ENCODE measurements at places on chromosomes 3 and 15.

DNA sequence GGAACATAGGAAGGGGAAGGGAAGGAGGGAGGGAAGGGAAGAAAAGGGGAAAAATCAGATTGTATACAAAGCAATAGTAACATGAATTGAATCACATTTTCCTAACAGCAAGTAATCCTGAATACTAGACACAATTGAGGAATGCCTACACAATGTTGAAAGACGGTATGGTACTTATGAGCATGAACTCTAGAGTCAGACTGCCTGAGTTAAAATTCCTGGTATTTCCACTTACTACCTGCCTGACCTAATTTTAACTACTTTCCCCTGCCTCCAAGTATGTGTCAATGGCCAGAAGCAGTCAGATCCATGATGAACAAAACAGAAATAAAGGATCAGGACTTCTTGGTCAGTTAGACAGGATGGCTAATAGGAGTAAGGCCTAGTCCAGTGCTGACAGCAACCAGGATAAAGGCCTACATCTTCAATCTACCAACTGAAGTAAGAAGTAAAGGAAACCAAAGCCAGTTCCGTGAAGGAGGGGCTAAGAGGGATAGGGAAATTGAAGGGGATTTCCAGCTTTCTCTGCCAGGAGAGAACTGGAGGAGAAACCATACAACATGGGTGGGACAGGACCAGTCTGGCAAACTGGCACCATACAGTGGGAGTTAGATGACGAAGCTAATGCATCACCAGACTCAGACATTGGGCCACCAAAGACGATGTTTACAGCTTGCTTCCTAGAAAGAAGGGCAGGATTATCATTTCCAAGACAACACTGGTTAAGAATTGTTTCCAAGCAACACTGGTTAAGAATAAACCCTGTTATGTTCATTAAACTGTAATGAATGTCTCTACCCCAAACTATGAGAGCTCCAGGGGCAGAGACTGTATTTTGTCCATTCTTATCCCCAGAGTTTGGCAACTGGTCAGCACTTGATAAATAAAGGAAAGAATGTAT, 151.6 kb upstream of the UBE2E2 start:
- no peak for DNase-seq

DNA sequence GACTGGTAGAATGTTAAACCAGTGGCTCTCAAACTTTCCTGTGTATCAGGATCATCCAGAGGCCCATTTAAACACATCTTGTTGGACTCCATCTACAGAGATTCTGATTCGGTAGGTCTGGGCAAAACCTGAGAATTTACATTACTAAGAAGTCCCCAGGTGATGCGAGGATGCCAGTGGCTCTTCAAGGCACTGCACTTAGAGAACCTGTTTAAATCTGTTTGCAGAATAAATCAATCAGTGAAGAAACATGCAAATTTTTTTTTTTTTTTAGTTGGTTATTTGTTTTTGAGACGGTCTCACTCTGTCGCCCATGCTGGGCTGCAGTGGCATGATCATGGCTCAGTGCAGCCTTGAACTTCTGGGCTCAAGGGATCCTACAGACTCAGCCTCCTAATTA, 117.7 kb upstream of the WNT5A start:
- no peak for DNase-seq

DNA sequence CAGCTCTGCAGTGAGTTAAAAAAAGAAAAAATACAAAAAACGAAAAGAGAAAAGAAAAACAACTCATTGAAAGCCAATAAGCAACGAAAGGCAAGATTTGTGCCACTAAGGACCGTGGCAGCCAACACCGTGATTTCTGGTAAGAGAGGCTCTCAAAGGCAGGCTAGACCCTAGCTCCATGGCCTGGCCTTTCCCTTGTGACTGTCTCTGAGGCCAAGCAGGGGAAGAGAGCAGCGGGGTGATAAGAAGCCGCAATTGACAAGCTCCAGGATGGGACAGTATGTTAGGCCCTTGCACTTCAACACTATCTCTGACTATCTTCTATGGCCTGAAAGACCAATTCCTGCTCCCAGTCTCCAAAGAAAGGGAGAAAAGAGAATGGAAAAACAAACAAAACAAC, 12.4 kb downstream of the APOD start:
- no peak for DNase-seq

- no peak for DNase-seq
These were observed 49.9 kb downstream of the GRIP2 start for GRCh38 chr3:14490255-14490654.

DNA sequence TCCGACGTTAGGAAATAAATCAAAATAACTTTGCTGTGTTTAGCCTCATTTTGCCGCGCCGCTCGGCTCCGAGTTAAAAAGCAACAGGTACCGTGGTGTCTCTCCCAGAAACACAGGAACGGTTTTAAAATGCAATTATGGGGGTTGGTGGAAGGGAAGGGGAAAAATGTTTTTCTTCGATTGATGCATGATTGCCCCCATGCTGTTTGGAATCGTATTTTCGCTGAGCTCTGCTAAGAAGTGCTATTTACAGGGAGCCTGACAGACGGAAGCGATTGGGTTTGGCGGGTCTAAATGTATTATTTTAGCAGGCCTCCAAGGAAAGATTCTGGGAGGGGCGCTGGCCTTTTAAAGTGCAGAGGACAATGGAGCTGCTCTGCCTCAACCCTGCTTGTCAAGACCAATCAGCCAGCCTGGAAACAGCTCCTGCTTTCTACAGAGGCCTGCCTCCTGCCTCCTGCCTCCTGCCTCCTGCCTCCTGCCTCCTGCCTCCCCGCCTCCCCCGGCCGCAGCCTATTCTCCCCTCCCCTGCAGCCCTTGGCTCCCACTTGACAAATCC, 156.7 kb upstream of the TLE3 start:
- no peak for DNase-seq

DNA sequence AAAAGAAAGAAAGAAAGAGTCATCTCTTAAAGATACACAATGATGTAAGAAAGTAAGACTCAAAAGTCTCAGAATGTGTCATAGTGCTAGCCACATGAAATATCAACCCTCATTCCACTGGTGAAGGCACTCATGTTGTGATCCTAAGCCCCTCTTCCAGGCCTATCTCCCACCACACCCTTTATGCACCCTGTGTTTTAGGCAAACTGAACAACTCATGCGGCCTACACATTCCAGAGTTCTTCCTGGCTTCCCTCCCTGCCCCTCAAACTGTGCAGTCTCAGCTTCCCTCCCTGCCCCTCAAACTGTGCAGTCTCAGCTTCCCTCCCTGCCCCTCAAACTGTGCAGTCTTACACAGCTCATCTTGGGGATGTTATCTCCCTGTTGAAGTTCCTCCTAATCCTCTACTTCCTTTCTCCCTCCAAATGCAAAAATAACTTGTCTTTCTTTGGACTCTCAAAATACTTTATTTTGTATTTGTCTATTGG, 69.0 kb upstream of the FNDC3B start:
- DNase-seq = no peak

DNA sequence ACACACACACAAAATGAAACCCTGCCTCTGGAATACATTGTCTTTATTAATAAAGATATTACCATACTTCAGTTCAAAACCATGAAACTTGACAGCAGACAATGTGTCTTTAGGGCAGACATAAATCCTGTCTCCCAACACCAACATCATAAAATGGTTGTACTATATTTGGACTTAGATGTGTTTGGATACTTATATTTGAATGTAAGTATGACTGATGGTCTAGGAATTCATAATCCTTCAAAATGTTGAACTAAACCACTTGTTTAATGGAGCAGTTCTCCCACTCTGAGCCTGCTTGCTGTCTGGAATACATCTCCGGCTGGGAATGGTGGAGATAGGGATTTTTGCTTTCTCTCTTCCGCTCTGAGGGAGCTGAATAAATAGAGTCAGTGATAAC, 10.6 kb downstream of the FBN1 start:
- DNase-seq = no peak

DNA sequence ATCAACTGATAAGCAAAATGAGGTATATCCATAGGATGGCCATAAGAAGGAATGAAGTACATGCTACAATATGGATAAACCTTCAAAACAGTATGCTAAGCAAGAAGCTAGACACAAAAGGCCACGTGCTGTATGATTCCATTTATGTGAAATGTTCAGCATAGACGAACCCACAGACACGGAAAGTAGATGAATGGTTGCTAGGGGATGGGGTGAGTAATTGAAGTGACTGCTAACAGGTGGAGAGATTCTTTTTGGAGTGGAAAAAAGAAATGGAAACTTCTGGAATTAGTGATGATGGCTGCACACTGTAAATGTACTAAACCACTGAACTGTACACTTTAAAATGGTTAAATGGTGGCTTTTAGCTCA, 630 bp upstream of the EFCAB12 start:
- no peak for DNase-seq

GRCh38 chr3:42014458-42014920, 52.6 kb upstream of the ULK4 start:
- no peak for DNase-seq

- no peak for DNase-seq
These were observed 60.7 kb upstream of the TLE3 start for GRCh38 chr15:70158309-70159000.

DNA sequence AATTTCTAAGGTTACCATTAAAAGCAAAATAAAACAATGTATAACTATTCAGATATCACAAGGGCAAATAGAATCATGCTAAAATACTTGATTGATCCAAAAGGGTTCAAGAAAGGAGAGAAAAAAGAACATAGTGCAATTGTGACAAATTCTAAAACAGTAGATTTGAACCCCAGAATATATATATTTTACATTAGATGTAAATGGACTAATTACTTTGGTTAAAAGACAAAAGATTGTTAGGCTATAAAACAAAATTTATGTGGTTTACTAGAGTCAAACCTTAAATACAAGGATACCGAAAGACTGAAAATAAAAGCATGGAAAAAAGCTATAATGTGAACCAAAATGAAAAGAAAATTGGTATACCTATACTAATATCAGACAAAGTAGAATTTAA, 129.3 kb downstream of the ADAMTSL3 start:
- no peak for DNase-seq

DNA sequence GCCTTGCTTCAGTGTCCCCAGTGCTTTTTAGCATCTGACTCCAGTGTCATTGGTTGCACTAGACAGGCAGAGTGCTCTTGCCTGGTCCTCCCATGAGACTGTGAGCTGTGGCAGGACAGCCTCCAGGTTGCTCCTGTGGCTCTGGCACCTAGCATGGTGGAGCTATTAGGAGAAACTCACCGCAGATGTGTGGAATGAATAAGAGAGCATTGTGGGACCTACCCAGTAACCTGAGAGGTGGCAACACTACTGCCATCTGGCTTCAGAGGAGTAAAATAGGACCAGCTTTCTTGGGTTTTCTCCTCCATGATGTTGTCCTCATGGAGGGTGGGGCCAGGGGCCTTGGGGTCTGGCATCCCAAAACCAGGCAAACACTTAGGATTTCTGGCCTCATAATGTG, 183.6 kb downstream of the EPHB1 start:
- DNase-seq = no peak

- DNase-seq = no peak
These were observed 119.1 kb downstream of the SV2B start for GRCh38 chr15:91219206-91219605.

GRCh38 chr3:54322354-54322753, 200.0 kb downstream of the CACNA2D3 start:
- no peak for DNase-seq

DNA sequence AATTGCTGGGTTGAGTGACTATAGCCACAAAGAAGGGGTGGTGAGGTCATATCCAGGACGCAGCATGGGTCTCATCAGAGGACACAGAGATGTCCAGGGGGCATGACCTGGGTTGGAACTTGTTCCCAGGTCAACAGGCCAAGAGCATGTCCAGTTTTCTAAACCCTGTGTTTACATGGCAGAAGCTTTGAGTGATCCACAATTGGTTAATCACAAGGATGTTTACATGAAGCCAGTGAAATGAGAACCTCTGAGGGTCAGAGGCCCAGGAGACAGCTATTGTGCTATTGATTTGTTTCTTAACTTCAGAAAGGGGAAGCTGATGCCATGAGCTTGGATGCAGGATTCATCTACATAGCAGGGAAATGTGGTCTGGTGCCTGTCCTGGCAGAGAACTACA, 42.2 kb upstream of the TOPBP1 start:
- no peak for DNase-seq

DNA sequence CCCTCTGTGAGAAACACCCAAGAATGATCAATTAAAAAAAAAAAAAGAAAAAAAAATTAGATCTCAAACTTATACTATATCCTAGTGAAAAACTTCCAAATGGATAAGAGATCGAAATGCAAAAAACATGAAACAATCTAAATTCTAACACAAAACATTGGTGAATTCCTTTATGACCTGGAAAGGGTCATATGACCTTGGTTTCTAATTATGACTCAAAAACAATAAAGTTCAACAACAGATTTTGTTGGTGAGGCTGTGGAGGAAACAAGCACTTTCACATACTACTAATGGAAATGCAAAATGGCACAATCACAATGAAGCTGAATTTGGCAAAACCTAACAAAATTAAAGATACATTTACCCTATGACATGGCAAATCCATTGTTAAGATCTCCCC, 45.3 kb downstream of the HSPBAP1 start:
- no peak for DNase-seq

GRCh38 chr3:117916839-117917238, 1117.8 kb downstream of the IGSF11 start:
- DNase-seq = no peak

- no peak for DNase-seq
These were observed 5.0 kb downstream of the AMOTL2 start for GRCh38 chr3:134369231-134369741.

DNA sequence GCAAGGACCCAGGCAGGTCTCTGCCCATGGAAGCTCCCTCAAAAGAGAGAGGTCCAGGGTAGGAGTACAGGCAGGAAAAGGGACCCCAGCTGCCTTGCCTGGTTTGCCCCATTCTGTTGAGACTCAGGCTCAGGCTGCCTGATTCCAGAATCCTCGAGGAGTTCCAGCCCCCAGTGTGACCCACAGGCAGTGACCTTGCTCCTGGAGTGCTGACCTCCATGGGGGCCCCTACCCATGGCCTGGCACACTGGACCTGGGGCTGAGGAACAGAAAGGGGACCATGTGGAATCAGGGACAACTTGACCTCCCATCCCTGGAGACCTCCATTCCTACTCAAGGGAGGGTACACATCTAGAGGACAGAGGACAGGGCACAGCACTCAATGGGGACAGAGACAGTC, 3.4 kb upstream of the SEMA3B start:
- DNase-seq = no peak

- DNase-seq = no peak
These were observed 655.2 kb upstream of the ADAMTS9 start for GRCh38 chr3:65343026-65343425.

GRCh38 chr3:60514866-60515265, 736.4 kb downstream of the FHIT start:
- DNase-seq = no peak

DNA sequence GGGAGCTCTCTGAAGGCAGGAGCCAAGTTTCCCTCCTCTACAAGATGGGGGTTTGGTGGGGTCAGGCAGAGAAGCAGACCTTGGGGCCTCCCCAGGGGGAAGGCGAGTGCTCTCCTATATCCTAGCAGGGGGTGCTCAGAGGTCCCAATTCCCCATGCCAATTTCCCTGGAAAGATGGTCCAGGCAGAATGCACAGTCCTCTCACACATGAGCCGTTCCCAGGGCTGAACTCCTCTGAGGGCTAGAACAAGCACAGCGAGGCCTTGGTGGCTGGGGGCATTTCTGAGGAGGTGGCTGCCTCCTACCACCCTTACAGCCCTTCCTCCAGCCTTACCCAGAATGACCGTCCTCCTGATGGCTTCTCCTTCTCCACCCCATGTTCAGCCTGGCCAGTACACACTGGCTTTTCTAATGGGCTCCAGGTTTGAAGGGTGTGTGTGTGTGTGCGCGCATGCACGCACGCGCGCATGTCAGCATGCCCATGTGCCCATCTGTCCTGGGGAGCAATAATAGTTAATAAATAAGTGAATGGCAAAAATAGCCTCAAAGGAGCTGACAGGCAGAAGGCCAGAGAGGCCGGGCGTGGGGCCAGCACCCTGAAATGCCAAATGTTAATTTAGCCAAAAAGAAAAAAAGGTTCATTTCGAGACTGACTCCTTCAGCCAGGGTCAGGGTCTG, 24.4 kb downstream of the ADCY5 start:
- DNase-seq = no peak
